Effector memory CD8-positive, alpha-beta T cell (primary cell): ENCODE measurements at places on chromosomes 11 and 22.

DNA sequence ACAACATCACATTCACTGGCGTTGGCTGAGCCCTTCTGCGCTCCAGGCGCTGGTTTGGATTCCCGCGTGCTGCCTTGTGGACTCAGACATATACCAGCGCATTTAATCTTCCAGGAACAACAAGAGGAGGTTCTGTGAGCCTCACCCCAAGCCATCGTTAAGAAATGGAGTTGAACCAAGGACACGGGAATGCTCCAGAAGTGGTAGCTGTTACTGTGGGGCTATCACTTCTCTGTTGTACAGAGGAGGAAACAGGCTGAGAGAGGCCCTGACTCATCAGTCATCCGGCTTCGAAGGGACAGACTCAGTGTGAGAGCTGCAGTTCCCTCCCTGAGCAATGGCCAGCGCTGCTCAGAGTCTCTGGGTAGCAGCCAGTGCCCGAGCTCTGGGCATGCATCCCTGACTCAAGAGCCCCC is 291.3 kb downstream of the TBC1D22A start:
- DNase-seq = no peak

DNA sequence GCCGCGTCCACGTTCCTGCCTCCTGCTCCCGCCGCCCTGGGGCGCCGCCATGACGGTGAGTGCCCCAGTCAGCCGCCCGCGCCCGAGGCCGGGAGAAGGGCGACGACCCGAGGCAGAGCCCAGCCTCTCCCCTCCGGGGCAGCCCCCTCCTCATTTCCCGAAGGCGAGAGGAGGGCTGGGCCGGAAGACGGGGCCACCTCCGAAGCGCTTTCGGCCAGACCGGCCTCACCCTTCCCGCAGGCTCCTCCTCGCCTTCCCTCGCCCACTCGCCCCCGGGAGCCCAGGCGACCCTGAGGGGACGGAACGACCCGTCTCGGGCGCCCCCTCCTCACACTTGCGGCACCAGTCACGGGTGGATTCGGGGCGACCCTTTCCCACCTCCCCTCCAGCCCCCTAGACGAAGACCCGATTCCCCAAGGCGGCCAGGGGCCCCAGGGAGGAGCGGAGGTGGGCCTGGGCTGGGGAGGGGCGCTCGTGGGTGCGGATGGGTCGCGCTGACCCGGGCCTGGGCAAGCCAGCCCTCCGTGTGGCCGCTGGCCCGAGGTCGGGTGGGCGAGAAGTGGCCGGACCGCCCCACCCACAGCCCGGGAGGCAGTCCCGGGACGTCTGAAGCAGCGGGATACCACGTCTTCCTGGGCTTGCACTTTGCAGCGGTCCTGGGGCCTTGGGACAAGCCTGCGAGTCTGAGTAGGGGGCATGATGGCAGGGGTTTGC is 49.7 kb downstream of the TRIOBP start:
- DNase-seq = no peak

DNA sequence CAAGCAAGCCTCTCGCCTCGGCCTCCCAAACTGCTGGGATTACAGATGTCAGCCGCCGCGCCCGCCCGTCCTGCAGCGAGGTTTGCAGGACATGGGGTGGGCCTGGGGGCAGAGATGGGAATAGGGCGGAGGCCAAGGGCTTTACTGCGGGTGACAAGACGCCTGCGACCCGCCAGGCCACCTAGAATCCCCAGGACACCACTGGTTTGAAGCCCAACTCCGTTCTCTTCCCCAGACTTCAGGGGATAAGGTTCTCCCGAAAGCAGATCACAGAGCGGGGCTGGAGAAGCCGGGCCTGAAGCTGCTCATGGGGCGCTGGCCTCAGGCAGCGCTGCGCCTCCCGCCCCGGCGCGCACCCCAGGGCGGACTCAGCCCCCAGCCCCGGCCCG is 354 bp downstream of the POLR2L start:
- DNase-seq = no peak

GRCh38 chr11:27926981-27927481 is 180.9 kb downstream of the KIF18A start:
- DNase-seq = no peak

DNA sequence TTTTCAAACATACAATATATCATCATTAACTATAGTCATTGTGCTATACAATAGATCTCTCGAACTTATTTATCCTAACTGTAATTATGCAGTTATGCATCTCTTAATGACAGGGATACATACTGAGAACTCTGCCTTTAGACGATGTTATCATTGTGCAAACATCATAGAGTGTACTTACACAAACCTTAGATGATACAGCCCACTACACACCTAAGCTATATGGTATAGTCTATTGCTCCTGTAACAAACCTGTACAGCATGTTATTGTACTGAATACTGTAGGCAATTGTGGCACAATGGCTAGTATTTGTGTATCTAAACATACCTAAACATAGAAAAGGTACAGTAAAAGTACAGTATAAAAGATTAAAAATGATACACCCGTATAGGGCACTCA is 27.4 kb upstream of the NRGN start:
- no peak for DNase-seq

- DNase-seq = no peak
These were observed 19.5 kb downstream of the WNT11 start for GRCh38 chr11:76186776-76187279.

- DNase-seq = no peak
These were observed 39.7 kb downstream of the ACAT1 start for GRCh38 chr11:108160970-108161566.

GRCh38 chr22:17369439-17370025 is at the start of gene CECR2:
CECR2 (plus strand) TSS chr22:17369460; CDS start chr22:17369784, 324 bp downstream.
- no peak for DNase-seq

DNA sequence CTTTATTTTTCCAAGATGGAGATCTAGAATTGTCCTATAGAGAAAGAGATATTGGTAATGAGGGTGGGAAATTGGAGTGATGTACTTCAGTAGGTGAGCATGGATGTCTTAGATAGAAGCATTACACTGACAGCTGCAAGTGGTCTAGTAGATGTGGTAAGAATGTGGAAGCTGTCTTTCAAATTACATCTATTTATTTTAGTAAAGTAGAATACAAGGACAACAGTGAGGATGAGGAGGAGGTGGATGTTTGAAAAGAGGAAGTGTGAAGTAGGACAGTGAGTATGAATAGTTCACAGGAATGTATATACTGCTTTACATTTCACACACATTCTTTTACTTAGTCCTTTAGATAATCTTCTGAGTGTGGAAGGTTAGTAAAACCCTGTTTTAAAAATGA is 64.2 kb downstream of the HIPK3 start:
- DNase-seq = no peak

DNA sequence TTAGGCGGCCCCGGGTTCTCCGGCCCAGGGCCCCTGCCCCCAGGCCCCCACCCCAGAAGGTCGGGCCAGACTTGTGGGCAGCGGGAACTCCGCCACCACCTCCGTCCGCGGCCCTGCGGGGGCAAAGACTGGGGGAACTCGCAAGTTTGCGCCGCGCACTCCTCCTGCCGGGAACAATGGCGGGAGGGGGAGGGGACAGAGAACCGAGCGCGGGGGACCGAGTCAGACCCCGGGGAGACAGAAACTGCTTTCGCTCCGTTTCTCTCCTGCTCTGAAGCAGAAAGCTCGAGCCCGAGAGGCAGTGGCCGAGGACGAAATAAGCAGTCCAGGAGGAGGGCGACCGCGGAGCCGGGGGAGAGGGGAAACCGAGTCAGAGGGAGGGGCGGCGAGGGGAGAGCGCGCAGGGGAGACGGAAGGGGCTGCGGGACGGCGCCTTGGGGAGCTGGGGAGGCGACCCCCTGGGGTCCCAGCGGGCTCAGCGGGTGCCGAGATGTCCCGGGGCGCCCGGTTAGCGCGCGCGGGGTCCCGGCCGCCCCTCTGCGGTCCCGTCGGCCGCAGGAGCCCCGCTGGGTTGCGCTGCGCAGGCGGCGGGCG is 555 bp downstream of the TP53I11 start:
- no peak for DNase-seq

DNA sequence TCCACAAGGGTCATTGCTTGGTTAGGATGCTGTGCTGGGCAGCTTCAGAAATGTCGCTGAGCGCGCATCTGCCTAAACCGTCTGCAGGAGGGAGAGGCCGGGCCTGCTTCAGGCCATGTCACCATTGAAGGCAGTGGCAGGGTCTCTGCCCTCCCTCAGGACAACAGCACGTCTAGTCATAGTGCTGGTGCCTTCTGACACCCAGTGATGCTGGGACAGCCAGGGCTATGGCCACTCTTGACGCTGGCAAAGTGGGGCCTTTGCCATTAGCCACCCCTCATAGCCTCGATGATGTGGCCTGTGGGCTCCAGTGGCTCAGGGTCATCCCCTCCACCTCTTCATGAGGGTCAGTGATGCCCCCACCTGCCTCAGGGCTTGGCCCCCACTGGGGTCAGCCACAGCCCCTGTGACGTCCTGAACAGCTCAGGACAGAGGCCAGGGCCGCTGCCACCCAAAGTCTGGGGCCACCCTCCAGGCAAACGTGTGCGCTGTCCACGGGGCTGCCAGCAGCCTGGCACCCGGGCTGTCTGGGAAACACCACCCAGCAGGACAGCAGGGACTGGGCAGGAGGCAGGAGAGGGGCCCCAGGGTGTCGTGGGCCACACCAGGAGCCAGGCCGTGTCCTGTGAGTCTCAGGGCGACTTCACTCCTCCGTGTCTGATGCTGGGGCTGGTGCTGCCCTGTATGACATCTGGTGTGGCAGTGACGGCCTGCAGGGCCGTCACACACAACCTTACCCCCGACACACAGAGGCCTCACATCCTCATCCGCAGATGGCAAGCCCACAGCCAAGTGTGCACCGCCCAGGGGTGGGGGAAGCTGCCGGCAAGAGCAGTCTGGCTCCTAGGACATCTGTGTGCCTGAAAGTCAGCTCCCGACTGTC is 42.5 kb downstream of the CERK start:
- DNase-seq = no peak

- no peak for DNase-seq
These were observed 56.9 kb downstream of the TNRC6B start for GRCh38 chr22:40234658-40235057.

DNA sequence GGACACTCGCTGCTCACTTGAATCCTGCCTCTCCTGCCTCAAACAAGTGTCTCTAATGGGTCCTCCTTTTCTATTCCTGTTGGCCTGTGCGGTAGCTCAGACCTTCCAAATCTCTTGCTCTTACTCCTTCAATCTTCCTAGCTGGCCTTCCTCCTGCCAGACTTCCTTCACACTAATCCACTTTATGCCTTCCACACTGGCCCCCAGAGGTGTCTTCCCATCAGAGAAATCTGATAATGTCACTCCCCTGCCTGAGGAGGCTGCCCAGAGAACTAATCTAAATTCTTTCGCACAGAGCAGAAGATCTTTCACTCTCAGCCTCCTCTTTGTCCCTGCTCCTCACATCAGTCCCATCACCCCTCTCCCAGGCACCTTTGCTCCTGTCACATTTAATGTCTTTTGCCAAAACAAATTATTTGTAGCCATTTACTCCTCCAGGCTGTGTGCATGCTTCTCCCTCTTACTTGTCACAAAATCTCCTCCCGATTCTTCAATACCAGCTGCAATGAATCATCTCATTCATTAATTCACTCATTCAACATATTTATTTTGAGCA is 175.7 kb downstream of the MAML2 start:
- DNase-seq = no peak

- DNase-seq = no peak
These were observed 16.7 kb downstream of the PHLDA2 start for GRCh38 chr11:2912498-2912897.

DNA sequence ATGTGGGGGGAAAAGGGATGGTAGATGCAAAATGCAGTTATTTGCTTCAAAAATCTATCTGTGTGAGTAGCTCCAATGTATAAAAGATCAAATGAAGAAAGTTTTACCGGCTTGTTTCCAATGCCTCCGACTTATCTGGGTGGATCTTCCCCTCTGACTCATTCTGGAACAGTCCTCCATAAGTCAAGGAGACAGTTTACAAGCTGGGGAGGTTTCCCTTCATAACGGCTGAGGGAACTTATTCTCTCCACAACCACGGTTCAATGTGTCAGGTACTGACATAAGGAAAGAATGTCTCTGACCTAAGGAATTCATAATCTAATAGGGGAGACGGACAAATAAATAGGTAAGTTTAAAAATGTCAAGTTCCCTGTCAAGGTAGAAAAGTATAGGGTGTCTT is 49.7 kb upstream of the BIRC3 start:
- DNase-seq = no peak

GRCh38 chr11:57124505-57124904 is 57.2 kb upstream of the LRRC55 start:
- DNase-seq = no peak
